Glomerular endothelial cell (primary cell): ENCODE measurements at places on chromosomes 5 and 9. TPM values are rescaled to one million over a fixed set of nuclear protein-coding genes. Genes with fewer than 3 reads are reported as not detected.

Gene ATOX1
- total RNA-seq: 193 and 297 TPM in 2 replicates

Gene ENHO
- total RNA-seq: not detected in 2 replicates

Gene KIAA0825
- 2.9 and 3.0 TPM in 2 replicates for total RNA-seq

DNA sequence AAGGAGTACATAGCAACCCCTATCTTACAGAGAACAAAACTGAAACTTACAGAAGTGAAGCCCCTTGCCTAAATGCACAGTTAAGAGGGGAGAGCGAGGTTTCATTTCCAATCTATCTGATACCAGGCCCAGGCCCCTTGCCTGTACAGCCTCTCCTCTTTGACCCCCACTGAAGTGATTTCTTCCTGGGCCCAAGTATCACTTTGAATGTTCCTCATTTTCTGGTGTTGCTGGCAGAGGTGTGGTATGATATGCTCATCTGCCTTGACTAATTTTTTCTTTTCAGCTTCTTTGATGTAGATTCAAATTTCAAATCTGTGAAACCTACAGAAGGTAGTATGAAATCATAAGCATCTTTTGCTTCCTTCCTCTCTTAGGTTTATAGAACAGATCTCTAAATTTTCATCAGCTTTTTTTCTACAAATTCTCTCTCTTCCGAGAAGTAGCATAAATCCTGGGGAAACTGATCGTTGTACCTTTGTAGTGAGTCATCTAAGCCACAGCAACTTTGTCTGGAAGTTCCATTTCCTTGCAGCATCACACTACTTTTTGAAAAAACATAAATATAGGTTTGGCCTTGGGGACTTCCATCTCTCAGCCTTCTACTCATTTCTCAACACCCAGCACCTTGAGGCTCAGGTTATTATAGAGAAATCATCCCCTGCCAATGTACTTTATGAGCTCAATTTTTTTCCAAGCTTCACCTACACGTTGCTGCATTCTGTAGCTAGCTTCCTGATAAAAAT lies 402.4 kb upstream of the PTGER4 start:
- no peak for DNase-seq

DNA sequence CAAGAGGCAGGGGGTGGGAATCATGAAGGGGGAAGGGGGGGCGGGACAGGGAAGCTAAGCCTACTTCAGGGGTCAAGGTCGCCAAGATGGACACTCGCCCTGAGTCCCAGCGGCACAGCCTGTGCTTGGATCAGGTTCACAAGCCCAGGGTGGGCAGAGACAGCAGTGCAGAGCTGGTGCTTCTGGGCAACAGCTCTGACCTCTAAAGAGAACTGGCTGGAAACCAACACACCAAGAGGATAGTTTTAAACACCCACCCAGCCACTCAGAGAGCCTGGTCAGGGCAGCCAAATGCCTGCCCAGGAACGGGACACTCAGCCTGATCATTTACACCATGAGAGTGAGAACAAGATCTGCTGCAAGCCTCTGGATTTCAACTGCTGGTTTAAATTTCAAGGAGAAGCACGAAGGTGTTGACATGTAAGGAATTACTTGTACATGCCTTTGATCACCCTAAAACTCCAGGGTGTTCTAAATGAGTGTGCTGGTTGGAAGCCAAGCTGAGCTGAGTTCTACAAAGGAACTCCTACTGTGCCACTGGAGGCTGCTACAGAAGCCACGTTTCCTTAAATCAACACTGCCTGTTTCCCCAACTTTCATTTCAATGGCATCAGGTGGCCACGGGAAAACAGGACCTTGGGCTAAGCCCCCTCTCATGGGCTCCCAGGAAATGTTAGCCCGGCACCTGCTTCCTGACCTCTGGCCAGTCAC lies 91.5 kb downstream of the TTLL11 start:
- DNase-seq: no peak

DNA sequence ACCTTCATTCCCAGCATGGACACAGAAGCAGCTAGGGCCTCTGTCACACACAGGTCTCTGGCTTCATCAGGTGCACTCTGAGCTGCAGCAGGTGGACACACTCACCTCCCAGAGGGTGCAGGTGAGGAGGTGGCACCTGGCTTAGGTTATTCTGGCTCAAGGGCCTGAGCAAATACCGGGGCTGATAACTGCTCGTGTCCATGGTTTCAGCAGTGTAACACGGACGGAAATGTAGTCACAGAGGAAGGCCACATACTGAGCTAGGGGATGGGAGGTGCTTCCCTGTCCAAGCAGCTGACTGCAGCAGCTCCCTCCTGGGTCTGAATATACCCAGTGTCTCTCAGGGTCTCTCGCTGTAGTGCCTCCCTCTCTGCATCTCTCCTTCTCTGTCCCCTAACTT lies 5.7 kb downstream of the PHF2 start:
- DNase-seq: no peak

GRCh38 chr9:73294336-73294735 lies 142.7 kb downstream of the ANXA1 start:
- no peak for DNase-seq

- no peak for DNase-seq
Measured at GRCh38 chr9:27602142-27602861, 29.0 kb upstream of the C9orf72 start.

GRCh38 chr9:90579181-90579580 lies 63.4 kb downstream of the DIRAS2 start:
- DNase-seq: no peak
